Stimulated activated CD8-positive, alpha-beta memory T cell treated with anti-CD3 and anti-CD28 coated beads, Interleukin-4, amount 100 ng/mL, for 1 hour (primary cell): ENCODE measurements at places on chromosomes 12 and 14.

DNA sequence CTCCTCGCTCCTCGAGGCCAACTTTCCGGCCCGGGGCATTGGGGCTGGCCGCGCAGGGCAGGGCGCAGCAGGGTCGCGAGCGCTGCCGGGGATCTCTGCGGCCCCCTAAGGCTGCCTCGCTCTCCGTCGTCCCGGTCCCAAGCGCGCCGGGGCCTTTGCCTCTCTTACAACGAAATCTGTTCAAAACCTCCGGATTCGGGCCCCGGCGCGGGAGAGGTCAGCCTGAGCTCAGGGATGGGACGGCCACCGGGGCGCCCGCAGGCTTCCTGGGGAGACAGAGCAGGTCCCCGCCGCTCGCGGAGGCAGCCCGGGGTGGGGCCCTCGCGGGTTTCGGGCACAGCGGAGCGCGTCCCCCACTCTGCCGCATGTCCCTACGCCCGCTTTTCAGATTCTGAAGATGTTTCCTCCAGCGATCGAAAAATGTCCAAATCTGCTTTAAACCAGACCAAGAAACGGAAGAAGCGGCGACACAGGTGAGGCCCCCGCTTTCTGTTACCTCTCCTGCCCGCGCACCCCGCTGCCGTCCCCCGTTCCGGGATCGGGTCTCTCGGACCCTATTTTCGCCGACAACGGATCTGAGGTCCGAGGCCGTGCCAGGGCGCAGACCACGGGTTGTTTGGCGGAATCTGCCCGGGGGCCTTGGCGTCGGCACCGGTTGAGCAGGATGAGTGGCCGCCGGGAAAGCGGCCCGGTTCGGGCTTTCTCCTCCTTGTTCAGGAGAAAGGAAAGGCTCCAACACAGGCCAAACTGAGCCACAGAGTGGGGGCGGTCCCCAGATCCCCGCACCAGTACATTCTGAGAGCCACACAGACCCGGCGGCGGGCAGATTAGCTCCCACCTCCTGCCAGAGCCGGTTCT lies 1.8 kb downstream of the VSX2 start:
- no peak for DNase-seq

GRCh38 chr12:92337128-92337527 lies 191.5 kb upstream of the BTG1 start:
- DNase-seq = no peak

DNA sequence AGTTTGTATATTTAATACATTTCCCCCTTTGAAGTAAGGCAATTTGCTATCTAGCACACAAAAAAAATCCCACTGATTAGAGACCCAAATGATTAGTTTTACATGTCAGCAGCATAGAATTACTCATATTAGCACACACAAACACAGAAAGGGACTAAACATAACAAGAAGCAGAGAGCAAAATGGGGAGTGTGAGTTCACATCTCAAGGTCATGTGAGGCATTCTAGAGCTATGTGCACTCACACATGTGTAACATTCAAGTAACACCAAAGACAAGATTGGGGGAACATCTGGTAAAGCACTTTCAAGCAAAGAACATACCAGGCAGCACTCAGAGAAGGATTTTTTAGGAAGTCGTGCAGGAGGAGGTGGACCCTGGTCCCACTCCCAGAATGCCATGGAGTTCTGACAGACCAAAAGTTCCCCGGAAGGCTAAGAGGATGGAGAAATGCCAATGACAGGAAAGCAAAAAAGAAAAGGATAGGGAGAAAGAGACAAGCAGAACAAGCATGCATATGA lies 105.8 kb upstream of the SINHCAF start:
- no peak for DNase-seq

GRCh38 chr12:6774499-6775062 lies 2.3 kb downstream of the LAG3 start:
- no peak for DNase-seq

- no peak for DNase-seq
These were observed 119.9 kb upstream of the LHX5 start for GRCh38 chr12:113591480-113591974.

- DNase-seq = no peak
These were observed 8.2 kb downstream of the DMAC2L start for GRCh38 chr14:50320283-50320682.

GRCh38 chr14:68343534-68344118 lies 449.2 kb downstream of the ZFP36L1 start:
- DNase-seq = no peak

- DNase-seq = no peak
These were observed 92.6 kb downstream of the RPS29 start for GRCh38 chr14:49493557-49493956.

DNA sequence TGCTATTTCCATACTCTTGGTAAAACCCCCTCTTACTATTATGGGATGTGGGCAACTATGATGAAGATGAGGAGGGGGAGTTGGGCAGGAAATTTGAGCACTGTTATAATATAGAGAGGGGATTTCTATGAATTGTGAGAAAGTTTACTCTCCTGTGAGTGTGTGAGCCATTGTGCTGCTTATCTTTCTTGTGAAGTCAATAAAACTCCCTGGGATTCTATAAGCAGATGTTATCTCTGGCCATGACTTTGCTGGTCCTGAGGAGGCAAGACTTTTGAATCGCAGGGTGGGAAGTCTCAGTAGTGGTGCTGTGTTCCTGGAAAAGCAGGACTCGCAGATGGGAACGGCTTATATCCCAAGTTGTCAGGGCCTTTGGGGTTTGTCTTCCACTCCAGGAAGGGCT lies 62.2 kb downstream of the EMP1 start:
- DNase-seq = no peak

DNA sequence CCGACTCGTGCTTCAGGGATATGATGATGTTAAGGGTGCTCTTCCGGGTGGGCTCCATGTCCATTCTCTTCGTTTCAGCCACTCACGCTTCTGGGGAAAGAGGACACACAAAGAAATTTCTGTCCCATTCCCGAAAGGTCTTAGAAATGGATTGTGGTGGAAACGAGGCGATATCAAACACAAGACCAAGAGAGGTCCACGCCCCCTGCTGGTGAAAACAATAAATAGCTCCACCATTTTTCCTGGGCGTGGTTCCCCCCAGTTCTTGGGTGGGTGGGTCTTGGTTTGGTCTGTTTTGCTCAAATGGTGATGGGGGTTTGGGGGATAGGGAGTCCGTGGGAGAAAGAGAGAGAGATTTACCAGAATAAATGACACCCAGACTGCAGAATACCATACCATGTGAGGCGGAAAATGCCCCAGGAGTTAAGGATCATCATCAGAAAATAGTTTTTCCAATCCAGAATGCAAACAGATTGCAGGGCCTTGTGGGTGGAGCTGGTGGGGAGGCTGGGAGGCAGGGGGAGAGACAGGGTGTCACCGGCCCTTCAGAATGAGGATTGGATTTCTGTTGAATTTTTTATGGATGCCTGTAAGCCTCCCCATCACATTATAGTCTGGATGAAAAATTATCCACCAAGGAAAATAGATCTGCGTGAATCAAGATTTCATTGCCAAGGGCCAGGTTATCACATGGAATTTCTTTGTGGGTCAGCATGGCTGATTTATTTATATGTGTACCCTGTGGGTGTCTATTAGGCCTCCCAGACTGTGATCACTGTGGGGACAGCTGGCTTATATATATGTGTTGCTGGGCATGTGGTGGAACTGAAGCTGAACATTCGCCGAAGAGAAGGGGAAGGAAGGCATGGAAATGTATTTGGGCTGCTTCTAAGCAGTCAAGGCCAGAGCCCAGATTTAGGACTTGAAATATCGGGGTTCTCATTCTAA lies 55.8 kb downstream of the SRRM4 start:
- no peak for DNase-seq
